ENCODE measurements at places on chromosomes 1 and 21.

DNA sequence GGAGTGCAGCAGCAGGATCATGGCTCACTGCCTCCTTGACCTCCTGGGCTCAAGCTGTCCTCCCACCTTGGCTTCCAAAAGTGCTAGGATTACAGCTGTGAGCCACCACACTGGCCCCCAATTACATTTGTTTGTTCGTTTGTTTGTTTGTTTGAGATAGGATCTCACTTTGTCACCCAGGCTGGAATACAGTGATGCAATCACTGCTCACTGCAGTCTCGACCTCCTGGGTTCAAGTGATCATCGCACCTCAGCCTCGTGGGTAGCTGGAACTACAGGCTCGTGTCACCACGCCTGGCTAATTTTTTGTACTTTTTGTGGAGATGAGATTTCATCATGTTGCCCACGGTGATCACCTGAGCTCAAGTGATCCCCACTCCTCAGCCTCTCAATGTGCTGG lies 2.0 kb upstream of the VPS72 start:
- no peak for DNase-seq

- DNase-seq = no peak
These were observed 1.7 kb downstream of the PIAS3 start for GRCh38 chr1:145857170-145857569.

- DNase-seq = no peak
These were observed 23.5 kb downstream of the COP1 start for GRCh38 chr1:176183618-176184017.

DNA sequence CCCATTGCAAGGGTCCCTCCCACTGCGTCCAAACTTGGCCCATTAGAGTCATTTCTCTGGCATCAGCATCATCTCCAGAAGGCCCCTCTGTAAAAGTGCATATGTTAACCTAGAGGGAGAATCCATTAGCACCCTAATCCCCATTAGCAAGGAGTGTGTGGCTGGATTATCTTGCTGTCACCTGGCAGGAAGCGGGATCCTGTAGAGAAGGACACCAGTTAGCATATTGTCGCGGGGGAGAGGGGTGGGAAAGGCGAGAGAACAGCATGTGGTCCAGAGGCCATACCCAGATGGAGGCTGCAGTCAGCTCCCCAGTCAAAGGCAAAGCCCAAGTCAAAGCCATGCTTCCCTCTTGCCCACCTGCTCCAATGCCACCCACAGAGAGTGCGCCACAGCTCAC lies 64.0 kb downstream of the OLIG1 start:
- DNase-seq = no peak

DNA sequence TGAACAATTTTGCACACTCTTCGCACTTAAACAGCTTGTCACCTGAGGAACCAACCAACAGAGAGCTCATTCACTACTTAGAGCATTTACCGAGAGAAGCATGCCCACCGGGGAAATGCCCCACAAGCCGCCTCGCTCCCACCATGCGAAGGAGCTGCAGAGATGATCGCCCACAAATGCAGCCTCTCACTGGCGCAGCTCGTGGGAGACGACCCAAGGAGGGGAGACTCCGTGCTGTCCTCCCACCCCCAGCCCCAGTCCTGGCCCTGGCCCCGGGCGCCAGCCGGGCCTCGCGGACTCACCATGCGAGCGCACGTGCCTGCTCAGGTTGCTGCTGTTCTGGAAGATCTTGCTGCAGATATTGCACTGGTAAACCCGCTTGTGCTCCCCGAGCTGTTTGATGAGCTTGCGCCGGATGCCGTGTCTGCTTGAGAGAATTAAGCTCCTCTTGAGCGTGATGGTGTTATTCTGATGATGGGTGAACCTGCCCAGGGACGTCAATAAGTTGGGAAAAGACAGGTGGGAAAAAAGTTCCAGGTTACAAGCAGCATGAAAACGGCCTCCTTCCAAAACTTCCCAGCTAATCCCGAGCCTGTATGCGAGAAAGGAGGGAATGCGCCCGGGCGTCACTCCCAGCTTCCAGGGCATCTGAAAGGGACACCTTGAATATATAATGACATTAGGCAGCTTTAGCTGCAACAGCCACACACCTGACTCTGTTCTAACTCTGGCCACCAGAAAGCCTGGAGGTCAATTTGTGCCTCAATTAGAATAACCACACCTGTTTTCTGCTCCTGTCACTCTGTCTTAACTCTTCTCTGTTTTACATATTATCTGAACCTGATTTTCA lies 42.8 kb downstream of the PRDM15 start:
- no peak for DNase-seq

DNA sequence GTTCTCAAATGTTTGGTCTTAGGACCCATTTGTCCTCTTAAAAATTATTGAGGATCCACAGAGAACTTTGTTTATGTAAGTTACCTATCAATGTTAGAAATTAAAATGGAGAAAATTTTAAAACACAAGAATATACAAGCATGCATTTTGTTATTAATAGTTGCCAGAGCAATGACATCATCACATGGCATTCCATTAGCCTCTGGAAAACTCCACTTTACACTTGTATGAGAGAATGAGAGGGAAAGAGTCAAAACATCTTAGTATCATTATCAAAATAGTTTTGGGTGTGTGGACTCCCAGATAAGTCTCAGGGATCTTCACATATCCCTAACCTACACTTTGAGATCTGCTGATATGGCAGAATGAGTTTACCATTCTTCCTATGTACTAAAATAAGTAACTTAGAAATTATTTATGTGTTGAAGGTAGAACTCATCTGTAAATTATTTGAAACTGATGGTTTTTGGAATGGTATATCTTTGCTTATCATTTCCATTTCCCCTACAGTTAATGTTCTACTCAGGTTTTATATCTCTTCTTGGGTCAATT lies 48.8 kb downstream of the RNF220 start:
- DNase-seq = no peak

DNA sequence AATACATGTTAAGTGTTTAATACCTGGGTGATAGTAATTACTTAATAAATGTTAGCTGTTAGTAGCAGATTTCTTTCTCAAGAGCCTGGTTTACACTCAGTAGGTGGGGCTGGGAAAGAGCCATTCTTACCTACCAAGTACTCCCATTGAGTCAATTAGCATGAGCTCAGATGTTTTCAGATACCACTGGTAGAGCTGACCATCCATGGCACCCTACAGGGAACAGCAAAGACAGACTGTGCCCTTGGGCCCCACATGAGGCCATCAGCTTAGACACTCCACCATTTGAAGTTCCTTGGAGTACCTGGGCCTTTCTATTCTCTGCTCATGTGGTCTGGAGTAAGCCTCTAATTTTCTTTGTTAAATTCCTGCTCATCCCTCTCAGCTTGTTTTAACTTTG lies 179.3 kb downstream of the CACNA1E start:
- no peak for DNase-seq

GRCh38 chr1:49364676-49365075 lies 588.0 kb upstream of the BEND5 start:
- no peak for DNase-seq

DNA sequence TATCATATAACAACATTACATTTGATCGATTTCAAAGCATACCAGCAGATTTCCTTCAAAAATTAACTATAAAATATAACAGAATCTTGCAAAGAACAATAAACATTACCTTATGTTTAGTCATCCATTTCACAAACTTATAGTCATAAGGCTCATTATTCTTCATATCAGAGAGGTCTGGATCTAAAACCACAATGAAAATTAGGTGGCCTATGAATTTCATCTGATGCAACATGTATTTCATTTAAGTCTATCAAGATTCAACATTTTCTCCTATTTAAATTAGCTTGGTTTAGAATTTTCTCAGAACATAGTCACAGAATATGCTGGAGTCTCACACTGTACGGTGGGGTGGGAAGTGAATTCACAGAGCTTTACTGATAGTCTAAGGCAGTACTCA lies 49.2 kb downstream of the KYAT3 start:
- DNase-seq = no peak

- DNase-seq = no peak
These were observed 16.1 kb downstream of the C1orf141 start for GRCh38 chr1:67118646-67119045.

DNA sequence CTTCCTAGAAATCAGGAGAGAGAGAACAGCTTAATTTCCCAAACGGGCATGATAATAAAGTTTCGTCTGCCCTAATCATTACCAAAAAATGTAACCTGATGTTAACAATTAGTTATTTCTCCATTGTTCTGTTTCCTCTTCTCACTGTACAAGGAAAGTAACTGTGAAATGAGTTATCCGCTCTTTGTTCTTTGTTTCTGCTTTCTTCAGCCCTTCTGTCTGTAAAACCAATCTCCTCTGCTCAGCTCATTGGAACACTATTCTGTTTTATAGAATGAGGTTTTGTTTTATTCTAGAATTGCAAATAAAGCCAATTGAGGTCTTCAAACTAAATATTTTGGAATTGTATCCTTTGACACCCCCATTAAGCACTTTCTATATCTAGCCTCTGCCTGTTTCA lies 8.8 kb upstream of the THEM4 start:
- no peak for DNase-seq

- peak; percentile 12 for DNase-seq
These were observed 72.4 kb downstream of the AJAP1 start for GRCh38 chr1:4726620-4727341.

GRCh38 chr1:39177706-39178105 lies 26.8 kb upstream of the MACF1 start:
- DNase-seq = peak; percentile 79

DNA sequence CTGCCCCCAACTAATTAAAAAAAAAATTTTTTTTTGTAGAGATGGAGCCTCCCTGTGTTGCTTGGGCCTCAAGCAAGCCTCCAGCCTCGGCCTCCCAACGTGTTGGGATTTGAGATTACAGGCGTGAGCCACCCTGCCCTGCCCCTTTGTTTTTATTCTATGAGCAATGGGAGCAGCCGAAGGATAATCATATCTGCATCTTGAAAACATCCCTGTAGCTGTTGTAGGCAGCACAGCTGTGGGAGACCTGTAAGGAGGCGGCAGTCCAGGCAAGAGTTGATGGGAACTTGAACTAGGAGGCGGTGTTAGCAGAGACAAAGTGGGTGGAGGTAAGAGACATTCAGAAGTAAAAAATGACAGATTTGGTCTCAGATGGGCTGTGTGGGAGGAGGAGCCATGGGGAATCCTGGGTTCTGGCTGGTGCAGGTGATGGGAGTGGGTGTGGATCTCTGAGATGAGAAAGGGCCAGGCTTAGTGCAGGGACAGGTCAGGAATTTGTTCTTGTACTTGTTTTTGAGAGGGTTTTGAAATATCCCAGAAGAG lies 31.3 kb downstream of the STUM start:
- no peak for DNase-seq

GRCh38 chr21:41201385-41201784 lies 33.4 kb downstream of the BACE2 start:
- no peak for DNase-seq

- peak; percentile 26 for DNase-seq
These were observed 125.4 kb downstream of the FOXD2 start for GRCh38 chr1:47563201-47563600.

DNA sequence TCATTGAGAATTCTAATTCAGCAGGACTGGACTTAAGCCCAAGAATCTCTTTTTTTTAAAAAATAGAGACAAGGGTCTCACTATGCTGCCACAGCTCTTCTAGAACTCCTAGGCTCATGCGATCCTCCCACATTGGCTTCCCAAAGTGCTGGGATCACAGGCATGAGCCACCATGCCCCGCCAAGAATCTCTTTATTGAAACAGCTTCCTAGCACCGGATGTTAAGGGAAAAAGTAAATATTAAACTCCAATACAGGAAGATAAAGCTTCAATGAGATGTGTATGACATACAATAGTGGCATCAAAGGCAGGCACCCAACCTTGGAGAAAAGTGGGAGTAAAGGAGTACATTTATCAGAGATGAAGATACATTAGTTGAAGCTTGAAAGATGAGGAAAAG lies 25.5 kb downstream of the PUM1 start:
- DNase-seq = no peak

GRCh38 chr21:27201197-27201596 lies 234.3 kb upstream of the ADAMTS5 start:
- DNase-seq = no peak

DNA sequence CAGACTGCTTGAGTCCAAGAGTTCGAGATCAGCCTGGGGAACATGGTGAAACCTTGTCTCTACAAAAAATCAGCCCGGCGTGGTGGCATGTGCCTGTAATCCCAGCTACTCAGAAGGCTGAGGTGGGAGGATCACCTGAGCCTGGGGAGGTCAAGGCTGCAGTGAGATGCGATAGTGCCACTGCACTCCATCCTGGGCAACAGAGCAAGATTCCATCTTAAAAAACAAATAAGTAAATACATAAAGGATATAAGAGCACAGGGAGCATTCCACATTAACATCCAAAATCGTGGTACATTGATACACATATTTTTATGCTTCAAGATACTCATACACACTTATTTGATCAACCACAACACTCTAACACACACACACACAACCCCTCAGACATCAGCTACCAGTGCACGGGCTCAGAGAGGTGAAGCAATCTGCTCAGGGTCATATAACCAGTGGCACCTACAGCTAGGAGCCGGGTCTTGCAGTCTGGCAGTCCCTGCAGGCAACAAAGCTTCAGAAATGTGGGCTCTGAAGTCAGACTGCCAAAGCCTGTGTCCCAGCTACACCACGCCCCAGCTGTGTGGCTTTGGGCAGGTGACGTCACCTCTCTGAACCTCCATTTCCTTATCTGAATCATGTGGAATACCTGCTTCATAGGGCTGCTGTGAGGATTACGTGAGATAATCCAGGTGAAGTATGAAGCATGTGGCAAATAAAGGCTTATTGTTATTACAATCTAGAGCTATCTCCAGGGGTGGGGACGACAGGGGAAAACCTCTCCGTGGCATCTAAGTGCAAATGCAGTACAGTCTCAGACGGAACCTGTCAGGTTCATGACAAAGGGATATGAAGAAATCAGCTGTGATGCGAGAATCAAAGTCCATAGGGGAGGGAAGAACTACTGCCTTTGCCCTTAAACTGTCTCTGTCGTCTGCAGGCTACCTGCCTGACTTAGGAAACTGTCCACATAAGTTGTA lies 4.8 kb upstream of the CRYBG2 start:
- DNase-seq = peak; percentile 46

- no peak for DNase-seq
These were observed 49.0 kb upstream of the ACOT11 start for GRCh38 chr1:54499097-54499359.

GRCh38 chr1:217747156-217747769 lies 116.1 kb downstream of the SPATA17 start:
- peak; percentile 37 for DNase-seq

- no peak for DNase-seq
These were observed 18.9 kb downstream of the PGLYRP3 start for GRCh38 chr1:153293851-153294250.

DNA sequence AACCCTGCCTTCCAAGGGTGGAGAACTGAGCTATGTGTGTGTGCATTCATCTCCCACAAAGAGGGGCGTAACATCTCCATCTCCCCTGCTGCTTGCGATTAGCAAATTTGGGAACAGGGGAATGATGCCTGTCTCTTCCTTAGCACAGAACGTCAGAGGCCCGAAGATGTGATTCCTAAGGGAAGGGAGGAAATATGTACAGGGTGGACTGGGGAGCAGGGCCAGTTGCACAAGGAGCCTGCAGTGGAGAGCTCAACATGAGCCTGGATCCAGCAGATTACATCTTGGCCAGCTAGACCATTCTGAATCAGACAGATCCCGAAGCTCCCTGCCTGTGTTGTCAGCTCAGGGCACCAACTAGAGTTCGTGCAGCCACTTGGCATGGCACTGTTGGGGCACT lies 118.1 kb downstream of the NGF start:
- no peak for DNase-seq

- DNase-seq = peak; percentile 52
These were observed 662.9 kb downstream of the PLPP3 start for GRCh38 chr1:55916481-55916880.

GRCh38 chr1:206022766-206023165 lies 929 bp downstream of the CTSE start:
- DNase-seq = no peak

Data from M059J (cell line).